CD4-positive, CD25-positive, alpha-beta regulatory T cell (primary cell): ENCODE measurements at places on chromosomes 2 and 18. TPM values are rescaled to one million over a fixed set of nuclear protein-coding genes. Genes with fewer than 3 reads are reported as not detected.
A peak's percentile ranks its signal among the peaks of the same experiment; 100 is the strongest.

Gene UBXN4
- 131 TPM for polyA plus RNA-seq

- H3K4me1 ChIP-seq = no peaks in the 10 kb centered on the region
- no peaks in the 10 kb centered on the region for H3K27me3 ChIP-seq
- DNase-seq = no peak
- H3K36me3 ChIP-seq = no peaks in the 10 kb centered on the region
Observed at GRCh38 chr2:107595749-107596148, 230.9 kb upstream of the RGPD4 start.

- peak overlapping the region; percentile 78 for H3K4me3 ChIP-seq
- DNase-seq = peak; percentile 89
- peaks cover 3% of the 10 kb centered on the region for H3K36me3 ChIP-seq
- no peaks in the 10 kb centered on the region for H3K27me3 ChIP-seq
- peaks cover 49% of the 10 kb centered on the region for H3K4me1 ChIP-seq
Observed at GRCh38 chr2:230319211-230319862, 7.7 kb upstream of the SP140L start.

GRCh38 chr2:120546048-120546864 is 189.4 kb upstream of the GLI2 start:
- H3K4me1 ChIP-seq = no peaks in the 10 kb centered on the region
- H3K27ac ChIP-seq = no peak overlapping the region
- H3K4me3 ChIP-seq = no peak overlapping the region
- H3K36me3 ChIP-seq = no peaks in the 10 kb centered on the region
- DNase-seq = no peak

Gene CABYR
- polyA plus RNA-seq = 0.19 TPM

- H3K4me1 ChIP-seq = peaks cover 20% of the 10 kb centered on the region
- H3K36me3 ChIP-seq = peaks cover 49% of the 10 kb centered on the region
- H3K27me3 ChIP-seq = no peaks in the 10 kb centered on the region
- no peak overlapping the region for H3K4me3 ChIP-seq
Observed at GRCh38 chr2:106130251-106130998, 63.7 kb downstream of the UXS1 start.

DNA sequence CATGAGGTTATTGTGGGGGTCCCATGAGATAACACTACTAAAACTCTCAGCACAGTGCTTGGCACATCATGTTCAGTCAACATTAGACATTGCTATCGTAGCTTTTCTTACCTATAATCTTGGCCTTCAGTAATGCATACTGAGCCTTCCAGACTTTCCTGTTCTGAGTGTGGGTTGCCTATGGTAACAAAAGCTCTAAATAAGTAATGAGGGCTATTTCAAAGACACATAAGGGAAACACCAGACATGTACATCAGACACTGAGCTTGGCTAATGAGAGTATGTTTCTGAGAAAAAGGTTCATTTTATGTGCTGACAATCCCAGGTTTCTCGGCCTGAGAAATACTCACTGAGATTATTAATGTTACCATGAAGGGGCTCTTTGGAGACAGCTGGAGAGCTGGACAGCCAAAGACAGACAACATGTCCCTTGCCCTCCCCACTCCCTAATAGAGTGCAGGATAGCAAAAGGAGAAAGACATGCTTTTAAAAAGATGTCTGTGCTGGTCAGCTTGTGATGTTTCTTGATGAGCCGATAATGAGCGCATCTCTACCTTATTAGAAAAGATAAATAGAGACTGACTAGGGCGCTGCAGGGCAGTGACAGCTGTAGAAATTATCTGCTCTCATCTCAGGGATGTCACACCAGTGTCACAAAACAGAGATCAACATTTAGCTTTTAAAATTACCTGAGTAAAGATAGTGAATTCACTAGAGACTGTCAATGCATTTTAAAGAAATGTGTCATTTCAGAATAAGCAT is 25.4 kb downstream of the POLE4 start:
- H3K4me3 ChIP-seq = no peak overlapping the region
- no peak overlapping the region for H3K27ac ChIP-seq
- no peaks in the 10 kb centered on the region for H3K4me1 ChIP-seq
- DNase-seq = no peak

DNA sequence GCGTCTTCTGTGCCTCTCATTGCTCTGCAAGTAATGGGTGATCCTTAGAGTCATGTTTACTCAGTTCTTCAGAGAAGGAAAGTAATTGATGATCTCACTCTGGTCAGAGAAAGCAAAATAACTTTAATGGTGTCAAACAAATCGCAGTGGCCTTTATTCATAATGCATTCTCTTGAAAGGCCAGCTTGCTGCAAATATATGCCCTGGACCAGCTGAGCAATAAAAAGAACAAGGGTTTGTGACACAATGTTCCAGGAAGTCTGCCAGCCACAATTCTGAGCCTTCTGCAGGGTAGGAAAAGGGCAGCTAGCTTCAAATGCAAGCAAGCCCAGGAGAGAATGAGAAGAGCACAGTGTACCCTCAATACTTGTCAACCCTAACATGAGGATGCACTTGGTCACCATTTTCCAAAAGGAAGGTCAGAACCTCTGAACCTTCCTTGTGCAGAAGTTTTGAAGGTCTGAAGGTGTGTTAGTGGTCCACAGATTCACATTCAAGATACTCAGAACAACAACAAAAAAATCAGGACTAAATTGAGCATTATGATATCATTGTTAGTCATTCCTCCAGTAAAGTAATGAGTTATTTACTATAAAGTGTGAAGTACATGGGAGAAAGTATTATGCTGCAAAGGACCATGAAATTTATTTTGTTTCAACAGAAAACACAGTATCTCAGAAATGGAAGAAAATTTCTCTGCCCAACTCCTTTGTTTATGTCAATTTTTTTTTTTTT is 355.6 kb downstream of the PAX3 start:
- H3K27me3 ChIP-seq = no peaks in the 10 kb centered on the region
- no peak overlapping the region for H3K27ac ChIP-seq
- no peak overlapping the region for H3K4me3 ChIP-seq
- H3K36me3 ChIP-seq = no peaks in the 10 kb centered on the region
- no peak for DNase-seq

Gene FAM228A
- polyA plus RNA-seq = not detected

GRCh38 chr2:128384956-128385355 is 66.3 kb upstream of the HS6ST1 start:
- DNase-seq = no peak
- no peaks in the 10 kb centered on the region for H3K4me1 ChIP-seq
- H3K27me3 ChIP-seq = no peaks in the 10 kb centered on the region
- no peak overlapping the region for H3K27ac ChIP-seq
- H3K4me3 ChIP-seq = no peak overlapping the region

- no peaks in the 10 kb centered on the region for H3K27me3 ChIP-seq
- no peak overlapping the region for H3K4me3 ChIP-seq
- H3K27ac ChIP-seq = no peak overlapping the region
- no peaks in the 10 kb centered on the region for H3K4me1 ChIP-seq
- H3K36me3 ChIP-seq = peaks cover 4% of the 10 kb centered on the region
- no peak for DNase-seq
Observed at GRCh38 chr18:56853961-56854360, 202.8 kb downstream of the WDR7 start.

DNA sequence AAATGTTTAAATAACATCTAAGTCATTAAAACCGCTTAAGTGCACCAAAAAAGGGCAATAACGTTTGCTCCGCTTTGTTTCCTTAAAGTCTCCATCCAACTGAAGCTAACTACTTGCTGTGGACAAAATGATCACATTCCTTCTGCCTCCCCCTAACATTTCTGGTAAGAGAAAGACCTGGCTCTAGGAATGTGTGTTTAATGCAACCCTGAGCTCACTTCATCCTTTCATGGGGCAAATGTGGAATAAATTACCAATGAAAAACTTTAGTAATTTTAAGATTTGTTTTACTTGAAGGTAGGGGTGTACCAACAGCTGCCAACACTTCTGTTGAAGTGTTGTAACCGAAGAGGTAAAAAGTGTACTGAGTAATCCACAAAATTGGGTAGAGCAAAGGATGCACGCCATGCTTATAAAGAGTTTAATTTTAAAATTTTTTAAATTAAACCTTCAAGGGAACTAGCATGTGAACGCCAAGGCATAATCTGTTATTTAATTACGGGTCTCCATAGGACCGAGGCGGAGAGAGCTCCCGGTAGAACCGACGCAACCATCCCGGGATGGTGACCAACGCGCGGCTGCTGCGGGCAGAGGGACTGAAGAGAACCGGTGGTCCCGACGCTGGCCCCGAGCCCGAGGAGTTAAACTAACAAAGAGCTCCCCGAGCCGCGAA is 1.1 kb downstream of the HNRNPLL start:
- H3K4me3 ChIP-seq = peak overlapping the region; percentile 99
- peaks cover 45% of the 10 kb centered on the region for H3K4me1 ChIP-seq
- no peaks in the 10 kb centered on the region for H3K27me3 ChIP-seq
- no peaks in the 10 kb centered on the region for H3K36me3 ChIP-seq
- H3K27ac ChIP-seq = peak overlapping the region; percentile 87

- H3K4me1 ChIP-seq = no peaks in the 10 kb centered on the region
- DNase-seq = no peak
- H3K36me3 ChIP-seq = no peaks in the 10 kb centered on the region
- no peak overlapping the region for H3K4me3 ChIP-seq
- H3K27ac ChIP-seq = no peak overlapping the region
Observed at GRCh38 chr18:75134611-75134975, 74.3 kb downstream of the PTGR3 start.

- no peak overlapping the region for H3K4me3 ChIP-seq
- no peaks in the 10 kb centered on the region for H3K4me1 ChIP-seq
- H3K27me3 ChIP-seq = no peaks in the 10 kb centered on the region
- no peak for DNase-seq
- H3K27ac ChIP-seq = no peak overlapping the region
- H3K36me3 ChIP-seq = no peaks in the 10 kb centered on the region
Observed at GRCh38 chr2:228599781-228600180, 418.3 kb upstream of the SPHKAP start.

Gene LOXHD1
- not detected for polyA plus RNA-seq

Gene ASB18
- not detected for polyA plus RNA-seq

Gene TMEFF2
- polyA plus RNA-seq = not detected

Gene TMX3
- polyA plus RNA-seq = 21.1 TPM

- H3K4me1 ChIP-seq = peaks cover 17% of the 10 kb centered on the region
- H3K36me3 ChIP-seq = peaks cover 17% of the 10 kb centered on the region
- DNase-seq = no peak
- H3K27ac ChIP-seq = peak overlapping the region; percentile 77
Observed at GRCh38 chr2:85861650-85862049, 27.1 kb downstream of the ST3GAL5 start.

- peaks cover 5% of the 10 kb centered on the region for H3K36me3 ChIP-seq
- H3K27ac ChIP-seq = no peak overlapping the region
- no peak for DNase-seq
- H3K27me3 ChIP-seq = no peaks in the 10 kb centered on the region
- H3K4me1 ChIP-seq = no peaks in the 10 kb centered on the region
Observed at GRCh38 chr18:62118328-62118727, 68.5 kb downstream of the PIGN start.

DNA sequence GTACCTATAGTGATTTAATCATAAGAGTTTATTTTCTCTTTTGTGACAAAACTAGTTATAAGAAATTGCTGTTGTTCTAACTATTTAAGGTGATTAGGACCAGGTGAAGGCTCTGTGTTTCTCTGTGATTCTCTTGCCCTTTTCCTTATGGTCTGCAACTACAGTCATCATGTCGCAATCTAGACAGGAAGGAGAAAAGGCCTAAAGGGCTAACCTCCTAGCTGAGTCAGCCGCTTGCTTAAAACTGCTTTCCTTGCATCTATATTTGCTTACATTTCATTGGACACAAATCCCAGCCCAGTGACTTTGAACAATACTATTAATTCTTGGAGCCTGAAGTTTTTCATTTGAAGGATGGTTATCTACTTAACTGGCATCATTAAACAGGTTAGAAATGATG is 93.1 kb downstream of the PIK3C3 start:
- no peak for DNase-seq
- H3K27me3 ChIP-seq = no peaks in the 10 kb centered on the region
- H3K27ac ChIP-seq = no peak overlapping the region
- peaks cover 53% of the 10 kb centered on the region for H3K36me3 ChIP-seq

GRCh38 chr2:170221317-170222288 is 43.7 kb downstream of the MYO3B start:
- H3K27me3 ChIP-seq = no peaks in the 10 kb centered on the region
- no peaks in the 10 kb centered on the region for H3K36me3 ChIP-seq
- H3K4me3 ChIP-seq = no peak overlapping the region
- peak; percentile 5 for DNase-seq
- no peak overlapping the region for H3K27ac ChIP-seq

DNA sequence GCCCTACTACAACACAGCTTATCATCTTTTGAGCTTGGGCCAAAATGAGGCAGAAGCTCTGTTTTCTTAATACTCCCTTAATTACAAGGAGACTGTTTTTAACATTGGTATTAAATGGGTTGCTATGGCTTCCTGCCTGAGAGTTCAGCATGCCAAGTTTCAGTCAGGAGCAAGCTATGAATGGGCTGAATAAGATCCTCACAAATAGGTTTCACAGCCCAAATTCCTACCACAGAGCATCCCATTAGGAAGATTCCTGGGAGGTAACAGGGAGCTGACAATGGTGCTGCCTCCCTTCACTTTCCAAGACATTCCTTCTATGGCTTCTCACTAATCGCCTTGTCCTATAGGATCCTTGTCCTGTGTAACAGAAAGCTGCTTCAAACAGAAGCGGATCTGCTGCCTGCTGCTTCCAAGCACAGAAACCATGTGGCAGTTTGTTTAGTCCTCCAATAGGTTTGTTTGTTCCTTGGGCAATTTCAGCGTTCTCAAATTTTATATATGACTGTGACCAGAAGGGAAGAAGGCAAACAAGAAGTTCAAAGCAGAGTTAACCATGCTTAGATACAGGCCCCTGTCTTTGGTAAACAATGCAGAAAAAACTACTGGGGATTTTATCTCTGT is 70.9 kb downstream of the NCKAP5 start:
- H3K36me3 ChIP-seq = no peaks in the 10 kb centered on the region
- no peak for DNase-seq
- H3K27ac ChIP-seq = no peak overlapping the region
- H3K4me3 ChIP-seq = no peak overlapping the region
- no peaks in the 10 kb centered on the region for H3K27me3 ChIP-seq
- no peaks in the 10 kb centered on the region for H3K4me1 ChIP-seq

DNA sequence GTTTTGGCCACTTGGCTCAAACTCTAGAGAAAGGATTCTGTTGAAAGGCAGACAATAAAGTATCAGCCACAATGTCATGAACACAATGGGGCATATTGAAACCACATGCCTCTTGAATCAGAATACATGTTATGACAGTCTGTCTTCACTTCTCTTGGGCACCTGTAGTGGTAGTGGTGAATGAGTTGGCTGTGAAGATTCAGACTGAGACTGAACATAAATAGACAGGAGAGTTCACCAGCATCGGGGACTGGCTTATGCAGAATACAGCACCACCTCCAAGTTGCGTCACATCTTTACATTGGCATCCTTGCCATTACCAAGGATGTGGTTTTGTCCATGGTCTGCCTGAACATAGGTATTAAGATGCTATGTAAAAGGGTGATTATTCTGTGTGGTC is 336.8 kb downstream of the MYCN start:
- H3K4me3 ChIP-seq = no peak overlapping the region
- no peaks in the 10 kb centered on the region for H3K27me3 ChIP-seq
- no peak overlapping the region for H3K27ac ChIP-seq
- no peak for DNase-seq
- H3K36me3 ChIP-seq = no peaks in the 10 kb centered on the region
- H3K4me1 ChIP-seq = no peaks in the 10 kb centered on the region

DNA sequence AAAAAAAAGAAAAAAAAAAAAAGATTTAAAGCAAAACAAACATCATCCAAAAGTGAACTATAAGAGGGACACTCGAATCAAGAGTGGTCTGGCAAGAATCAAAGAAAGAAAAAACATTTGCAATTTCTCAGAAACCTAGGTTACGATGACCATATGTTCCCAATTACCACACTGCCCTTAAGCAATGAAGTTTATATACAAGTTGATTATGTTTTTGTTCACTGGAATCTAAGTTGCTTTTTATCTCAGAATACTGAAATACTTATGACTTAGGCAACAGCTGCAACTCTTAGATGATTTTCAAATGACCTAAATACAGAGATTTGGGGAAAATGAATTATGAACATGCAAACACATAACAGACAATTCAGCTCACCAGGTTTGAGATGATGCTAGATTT is 597.1 kb upstream of the CHAC2 start:
- H3K36me3 ChIP-seq = no peaks in the 10 kb centered on the region
- H3K27me3 ChIP-seq = no peaks in the 10 kb centered on the region
- DNase-seq = no peak
- no peak overlapping the region for H3K4me3 ChIP-seq
- H3K4me1 ChIP-seq = no peaks in the 10 kb centered on the region
